ENCODE measurements at places on chromosomes 3 and 15.
A peak's percentile ranks its signal among the peaks of the same experiment; 100 is the strongest.

DNA sequence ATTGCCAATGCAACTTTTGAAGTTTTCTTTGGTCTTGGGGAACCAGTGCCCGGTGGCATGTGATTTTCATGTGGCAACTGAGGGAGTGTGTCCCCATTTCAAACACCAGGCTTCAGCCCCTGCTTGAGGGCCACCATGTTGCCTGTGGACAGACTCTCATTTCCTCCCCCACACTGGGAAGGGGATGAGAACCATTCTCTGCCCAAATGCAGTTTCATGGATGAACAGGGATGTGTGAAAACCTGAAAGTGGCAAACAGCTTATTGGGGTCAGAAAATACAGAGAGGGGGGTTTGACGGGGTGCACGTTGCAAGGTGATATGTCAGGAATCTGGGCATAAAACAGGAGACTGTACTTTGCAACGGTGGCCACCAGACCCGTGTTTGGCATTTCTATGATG is 6.3 kb downstream of the FAM107A start:
- no peak for DNase-seq

DNA sequence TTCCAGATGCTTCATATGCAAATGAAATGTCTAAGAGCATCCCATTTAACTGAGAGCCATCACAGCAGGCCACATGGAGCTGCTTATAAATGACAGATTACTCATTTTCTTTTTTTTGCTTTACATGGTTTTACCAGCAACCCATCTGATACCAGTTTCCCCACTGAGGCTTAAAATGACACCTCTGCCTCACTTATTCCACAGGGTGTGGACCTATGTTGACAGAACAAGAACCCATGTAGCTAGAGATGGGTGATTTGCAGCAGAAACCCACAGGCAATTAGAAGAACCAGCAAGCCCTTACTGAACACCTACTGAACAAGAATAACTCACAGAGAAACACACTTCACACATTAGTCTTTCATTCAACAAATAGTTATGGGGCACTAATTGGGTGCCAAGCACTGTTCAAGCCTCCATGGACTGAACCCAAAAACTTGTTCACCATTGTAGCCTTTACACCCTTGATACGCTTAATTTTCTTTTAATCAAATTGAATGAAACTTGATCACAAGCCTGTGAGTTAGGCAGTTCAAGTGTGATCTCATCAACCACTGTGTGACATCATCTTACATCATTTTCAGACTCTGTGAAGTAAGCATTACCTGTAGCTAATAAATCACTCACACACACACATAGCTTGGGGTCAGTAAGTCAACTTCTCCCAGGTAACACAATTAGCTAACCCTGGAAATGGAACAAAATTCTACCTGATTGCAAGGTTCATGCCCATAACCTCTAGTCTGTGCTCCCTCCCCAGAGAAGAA is 45.4 kb downstream of the MAGI1 start:
- no peak for DNase-seq

DNA sequence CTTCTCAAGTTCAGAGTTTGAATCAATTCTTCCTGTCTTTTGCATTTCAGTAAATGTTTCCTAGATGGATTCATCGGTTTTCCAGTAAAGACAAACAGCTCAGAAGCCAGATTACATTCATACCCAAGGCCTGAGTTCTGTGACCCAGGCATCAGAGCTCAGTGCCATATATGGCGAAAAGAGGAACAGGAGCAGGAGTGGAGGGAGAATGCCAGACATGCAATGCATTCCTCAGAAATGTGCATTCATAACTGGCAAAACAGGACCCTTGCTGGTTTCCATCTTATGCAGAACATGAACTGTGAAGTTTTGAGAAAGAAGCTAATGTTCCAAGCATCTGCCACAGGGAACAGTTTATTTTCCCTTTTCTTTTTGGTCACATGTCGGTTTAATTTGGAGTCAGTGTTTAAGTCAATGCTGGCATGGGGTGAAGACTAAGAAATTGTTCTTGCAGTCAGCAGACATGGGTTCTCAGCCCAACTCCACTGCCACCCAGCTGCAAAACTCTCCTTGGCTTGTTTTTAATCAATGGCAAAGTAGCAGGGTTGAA is 116.5 kb downstream of the LPP start:
- DNase-seq = peak; percentile 86

GRCh38 chr3:186152889-186153292 is 44.0 kb upstream of the ETV5 start:
- DNase-seq = no peak

DNA sequence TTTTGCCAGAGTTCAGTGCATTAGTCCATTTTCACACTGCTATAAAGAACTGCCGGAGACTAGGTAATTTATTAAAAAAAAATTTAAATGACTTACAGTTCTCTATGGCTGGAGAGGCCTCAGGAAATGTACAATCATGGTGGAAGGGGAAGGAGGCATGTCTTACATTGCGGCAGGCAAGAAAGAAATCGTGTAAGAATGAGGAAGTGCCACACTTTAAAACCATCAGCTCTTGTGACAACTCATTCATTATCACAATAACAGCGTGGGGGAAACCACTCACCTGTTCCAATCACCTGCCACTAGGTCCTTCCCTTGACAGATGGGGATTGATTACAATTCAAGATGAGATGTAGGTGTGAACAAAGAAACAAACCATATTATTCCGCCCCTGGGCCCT is 1361.4 kb downstream of the NSUN3 start:
- no peak for DNase-seq

DNA sequence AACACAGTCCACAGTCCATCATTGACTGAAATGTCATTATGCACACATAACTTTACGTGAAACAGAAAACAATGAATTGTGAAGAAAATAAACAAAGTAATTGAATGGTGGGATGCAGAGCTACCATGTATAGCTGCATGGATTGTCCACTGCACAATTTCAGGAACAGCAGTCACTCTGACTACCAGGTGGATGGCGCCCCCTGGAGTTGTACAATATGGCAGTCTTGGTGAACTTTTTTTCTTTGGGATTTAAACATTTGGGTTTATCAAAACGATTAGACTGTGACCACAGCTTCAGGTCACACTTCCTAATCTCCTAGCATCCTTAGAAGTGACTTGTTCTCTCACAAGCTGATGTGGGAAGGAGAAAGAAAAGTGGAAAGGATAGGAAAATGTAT is 48.9 kb upstream of the TCF12 start:
- DNase-seq = peak; percentile 51

DNA sequence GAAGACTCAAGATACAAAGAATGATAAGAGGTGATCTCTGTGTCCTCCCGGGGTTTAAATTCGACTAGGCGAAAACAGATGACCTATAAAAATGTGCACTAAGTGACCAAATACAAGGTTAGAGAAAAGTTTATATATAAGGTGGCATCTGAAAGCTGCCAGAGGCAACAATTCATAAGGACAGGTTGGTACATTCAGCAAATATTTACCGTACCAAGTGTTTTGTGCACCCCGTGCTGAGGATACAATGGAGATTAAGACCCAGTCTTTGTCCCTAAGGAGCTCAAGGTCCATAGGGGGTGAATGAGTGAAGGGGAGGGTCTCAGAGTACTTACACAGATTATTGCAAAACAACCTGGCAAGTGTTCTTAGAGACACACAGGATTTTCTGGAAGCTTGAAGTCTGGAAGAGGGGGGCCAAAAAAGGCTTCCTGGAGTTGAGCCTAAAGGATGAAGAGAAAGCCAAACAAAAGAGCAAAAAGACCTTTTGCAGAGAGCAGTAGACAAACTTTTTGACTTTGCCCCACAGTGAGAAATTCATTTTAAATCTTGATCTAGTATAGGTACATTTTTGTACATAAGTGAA is 71.4 kb upstream of the LRIG1 start:
- no peak for DNase-seq

- DNase-seq = no peak
These were observed 265.9 kb downstream of the EFHB start for GRCh38 chr3:19668163-19668562.

- DNase-seq = no peak
These were observed 41.2 kb downstream of the ISL2 start for GRCh38 chr15:76377751-76378150.

DNA sequence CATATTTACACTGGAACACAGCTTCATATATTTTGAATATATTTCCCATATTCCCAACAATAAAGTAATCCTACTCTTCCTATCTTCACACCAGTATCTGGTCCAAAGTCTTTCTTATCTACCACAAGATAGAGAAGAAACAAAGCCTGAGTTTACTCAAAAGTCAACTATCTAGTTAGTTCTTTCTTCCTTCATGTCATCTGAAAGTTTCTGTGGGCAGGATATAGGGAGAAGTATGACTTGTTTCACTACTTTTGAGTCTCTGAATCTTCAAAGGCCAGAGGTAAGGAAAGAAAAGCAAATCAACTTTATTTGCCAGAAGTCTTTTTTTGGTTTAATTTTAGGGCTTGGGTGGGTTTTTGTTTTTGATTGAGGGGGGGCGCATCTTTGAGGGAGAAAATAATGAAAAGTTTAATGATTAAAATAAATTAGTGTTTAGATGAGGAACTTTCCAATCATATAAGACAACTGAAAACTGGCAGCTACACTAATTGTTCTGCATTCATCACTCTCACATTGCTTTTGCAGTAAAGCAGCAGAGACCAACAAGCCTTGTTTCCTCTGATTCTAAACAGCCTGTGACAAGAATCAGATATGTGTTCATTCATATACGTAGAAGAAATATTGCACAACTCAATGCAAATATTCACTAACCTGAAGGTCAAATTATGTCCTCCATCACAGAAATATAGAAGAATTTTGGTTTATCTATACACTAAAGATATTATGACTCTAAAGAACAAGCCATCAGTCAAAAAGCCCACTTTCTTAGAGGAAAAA is 421.4 kb downstream of the SHQ1 start:
- DNase-seq = no peak
